T-helper 2 cell treated with Interferon-gamma antibody and Interleukin-4, amounts not matched to agents 5 μg/mL and 100 μg/mL, for 36 hours (primary cell): ENCODE measurements at places on chromosomes 5 and 9.
A peak's percentile ranks its signal among the peaks of the same experiment; 100 is the strongest.

DNA sequence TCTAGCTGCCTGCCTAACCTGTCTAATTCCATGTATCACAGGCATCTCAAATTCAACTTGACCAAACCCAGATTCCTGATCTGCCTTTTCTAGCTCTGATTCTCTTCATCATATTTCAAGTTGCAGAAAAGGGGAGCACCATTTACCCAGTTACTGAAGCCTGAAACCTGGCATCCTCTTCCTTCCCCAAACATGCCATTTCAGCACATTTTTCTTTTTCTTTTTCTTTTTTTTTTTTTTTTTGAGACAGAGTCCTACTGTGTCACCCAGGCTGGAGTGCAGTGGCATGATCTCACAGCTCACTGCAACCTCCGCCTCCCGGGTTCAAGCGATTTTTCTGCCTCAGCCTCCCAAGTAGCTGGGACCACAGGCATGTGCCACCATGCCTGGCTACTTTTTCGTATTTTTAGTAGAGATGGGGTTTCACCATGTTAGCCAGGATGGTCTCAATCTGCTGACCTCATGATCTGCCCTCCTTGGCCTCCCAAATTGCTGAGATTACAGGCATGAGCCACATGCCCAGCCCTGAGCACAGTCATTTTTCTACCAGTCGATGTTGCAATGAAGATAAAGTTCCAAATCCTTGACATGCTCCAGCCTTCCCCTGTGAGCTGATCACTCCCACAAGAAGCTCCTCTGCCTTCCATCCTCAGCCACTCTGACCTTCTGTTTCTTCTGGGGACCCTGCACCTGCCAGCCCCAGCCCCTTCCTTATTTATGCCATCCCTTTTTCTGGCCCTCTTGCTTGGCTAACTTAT, 32.2 kb downstream of the ACER2 start:
- peak overlapping the region; percentile 88 for H3K27ac ChIP-seq
- no peaks in the 10 kb centered on the region for H3K27me3 ChIP-seq
- H3K36me3 ChIP-seq = no peaks in the 10 kb centered on the region
- peak overlapping the region; percentile 75 for H3K4me3 ChIP-seq

GRCh38 chr9:2536511-2536910, 85.1 kb upstream of the VLDLR start:
- H3K36me3 ChIP-seq = no peaks in the 10 kb centered on the region
- no peaks in the 10 kb centered on the region for H3K27me3 ChIP-seq
- H3K4me3 ChIP-seq = no peak overlapping the region

- no peak overlapping the region for H3K4me3 ChIP-seq
- no peak for DNase-seq
- H3K27me3 ChIP-seq = peaks cover 16% of the 10 kb centered on the region
- H3K4me1 ChIP-seq = no peaks in the 10 kb centered on the region
- H3K36me3 ChIP-seq = no peaks in the 10 kb centered on the region
Observed at GRCh38 chr9:114093761-114094505, 5.2 kb downstream of the KIF12 start.

DNA sequence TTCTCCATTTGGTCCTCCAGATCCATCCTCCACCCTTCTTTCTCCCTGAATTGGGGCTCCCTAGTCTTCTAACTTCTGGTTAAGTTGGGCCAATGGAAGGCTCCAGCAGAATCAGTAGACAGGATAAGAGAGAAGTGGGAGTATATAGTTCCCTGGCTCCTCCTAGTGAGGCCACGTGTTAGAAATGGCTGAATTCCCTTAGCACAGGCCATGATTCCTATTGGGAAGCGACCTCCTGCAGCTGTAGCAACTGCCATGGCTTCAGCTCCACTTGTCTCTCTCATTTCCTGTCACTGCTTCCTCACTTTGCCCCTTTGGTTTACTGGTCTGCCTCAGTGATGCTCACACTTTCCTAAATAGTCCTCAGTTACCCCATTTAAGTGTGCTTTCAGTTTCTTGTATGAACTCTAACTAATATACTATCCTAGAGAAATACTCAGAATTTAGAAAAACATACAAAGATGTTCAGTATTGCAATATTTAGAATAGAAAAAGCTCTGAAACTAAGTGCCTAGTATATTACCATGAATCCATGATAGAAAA, 104.8 kb upstream of the SMARCA2 start:
- no peak overlapping the region for H3K4me3 ChIP-seq
- H3K27me3 ChIP-seq = peaks cover 2% of the 10 kb centered on the region
- no peak for DNase-seq
- no peak overlapping the region for H3K27ac ChIP-seq
- H3K36me3 ChIP-seq = no peaks in the 10 kb centered on the region
- H3K4me1 ChIP-seq = no peaks in the 10 kb centered on the region

- no peak for DNase-seq
- H3K27ac ChIP-seq = no peak overlapping the region
- no peaks in the 10 kb centered on the region for H3K4me1 ChIP-seq
Observed at GRCh38 chr9:18783909-18784308, 249.1 kb downstream of the SAXO1 start.
